HAP-1 (cell line): ENCODE measurements at places on chromosomes 5 and 9.

DNA sequence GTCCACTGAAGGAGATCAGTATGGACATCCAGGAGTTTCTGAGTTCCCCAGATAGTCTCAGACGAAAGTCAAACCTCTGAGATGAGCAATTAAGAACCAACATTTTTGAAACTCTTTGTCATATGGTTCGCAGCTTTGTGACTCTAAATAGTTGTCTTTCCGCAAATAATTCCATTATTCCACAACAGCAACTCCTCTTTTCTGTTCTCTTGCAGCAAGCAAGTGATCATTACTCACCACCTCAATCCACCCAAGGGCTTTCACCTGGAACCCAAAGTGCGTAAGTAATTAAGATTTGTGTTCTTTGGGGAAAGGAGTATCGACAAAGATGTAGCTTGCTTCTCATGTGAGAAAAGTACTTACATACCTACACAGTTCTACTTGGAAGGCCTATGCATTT, 15.6 kb downstream of the MTX3 start:
- DNase-seq: no peak

DNA sequence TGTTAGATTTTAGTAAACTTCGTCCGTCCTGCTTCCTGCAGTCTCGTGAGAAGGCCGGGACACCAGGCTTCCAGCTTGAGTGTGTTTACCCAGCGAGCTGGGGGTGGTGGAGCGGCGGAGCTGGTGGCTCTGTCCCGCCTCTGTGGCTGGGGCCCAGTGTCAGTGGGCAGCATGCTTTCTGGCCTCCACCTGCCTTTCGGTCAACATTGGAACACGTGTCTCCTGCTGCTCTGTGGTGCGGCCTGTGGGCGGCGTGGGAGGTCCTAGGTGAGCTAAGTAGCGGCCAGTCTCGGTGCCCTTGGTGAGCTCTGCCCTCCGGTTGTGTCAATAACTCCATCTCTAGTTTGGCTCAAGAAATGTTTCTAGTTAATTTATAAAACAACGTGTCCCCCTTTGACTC, 125.9 kb downstream of the GADD45G start:
- no peak for DNase-seq

DNA sequence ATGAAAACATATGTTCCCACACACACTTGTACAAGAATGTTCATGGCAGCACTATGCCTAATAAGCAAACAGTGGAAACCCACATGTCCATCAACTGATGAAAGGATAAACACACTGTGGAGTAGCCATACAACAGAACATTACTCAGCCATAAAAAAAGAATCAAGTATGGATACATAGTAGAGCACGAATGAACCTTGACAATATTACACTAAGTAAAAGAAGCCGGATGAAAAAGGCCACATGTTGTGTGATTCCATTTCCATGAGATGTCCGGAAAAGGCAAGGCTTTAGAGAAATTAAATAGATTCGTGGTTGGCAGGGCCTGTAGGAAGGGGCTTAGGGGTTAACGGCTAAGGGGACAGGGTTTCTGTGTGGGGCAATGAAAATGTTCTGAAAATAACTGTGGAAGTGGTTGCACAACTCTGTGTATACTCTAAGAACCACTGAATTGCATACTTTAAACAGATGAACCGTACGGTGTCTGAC, 51.4 kb downstream of the COL23A1 start:
- DNase-seq: no peak

DNA sequence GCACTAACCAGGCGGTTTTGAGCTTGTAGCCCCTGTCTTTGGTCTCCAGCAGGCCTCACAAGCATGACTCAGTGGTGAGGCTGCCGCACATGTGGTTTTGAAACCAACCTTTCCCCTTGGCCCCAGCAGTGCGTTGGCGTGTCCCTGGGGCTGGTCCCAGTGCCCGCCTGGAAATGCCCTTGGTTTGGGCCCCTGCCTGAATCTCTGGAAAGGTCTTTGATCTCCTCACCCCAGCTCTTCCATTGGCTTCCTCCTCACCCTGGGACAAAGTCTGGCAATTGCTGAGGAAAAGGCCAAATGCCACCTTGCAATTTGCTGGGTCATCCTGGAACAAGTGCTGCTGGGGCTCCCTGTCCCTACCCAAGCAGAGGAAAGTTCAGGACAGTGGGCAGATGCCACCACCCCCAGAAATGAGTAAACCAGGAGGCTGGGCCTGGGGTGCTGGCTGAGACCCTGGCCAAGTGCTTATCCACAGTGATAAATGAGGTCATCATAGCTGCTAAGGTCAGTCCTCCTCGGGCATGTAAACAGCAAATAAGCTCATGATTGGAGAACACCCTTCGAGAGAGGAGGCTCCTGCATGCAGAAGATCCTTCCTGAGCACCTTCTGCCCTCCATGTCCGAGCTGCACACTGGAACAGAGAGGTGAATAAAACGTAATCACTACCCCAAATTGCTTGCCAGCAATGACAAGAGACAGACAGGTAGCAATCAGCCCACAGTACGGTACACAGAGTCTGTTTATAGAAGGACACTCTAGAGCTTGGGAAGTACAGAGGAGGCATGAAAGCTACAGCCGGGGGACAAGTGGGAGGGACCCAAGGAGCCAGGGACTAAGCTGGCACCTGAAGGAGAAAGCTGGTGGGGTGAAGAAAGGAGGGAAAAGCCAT, 98.9 kb upstream of the CPEB4 start:
- DNase-seq: no peak

DNA sequence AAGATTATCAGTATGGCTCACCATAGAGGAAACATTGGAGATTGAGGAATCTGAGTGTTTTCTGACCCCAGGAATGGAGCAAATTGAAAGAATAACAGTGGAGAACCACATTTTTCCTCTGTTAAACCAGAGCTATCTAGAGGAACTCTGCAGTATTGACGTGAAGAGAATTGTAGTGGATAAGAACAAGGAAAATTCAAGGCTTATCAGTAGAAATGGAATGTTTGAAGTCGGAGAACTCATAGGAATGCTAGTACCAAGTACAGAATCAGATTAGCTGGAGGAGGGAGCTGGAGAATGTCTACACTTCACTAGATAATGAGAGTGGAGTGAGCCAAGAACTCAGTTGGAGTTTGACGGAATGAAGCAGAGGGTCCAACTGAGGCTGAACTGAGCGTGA, 50.3 kb downstream of the SNCAIP start:
- DNase-seq: no peak

DNA sequence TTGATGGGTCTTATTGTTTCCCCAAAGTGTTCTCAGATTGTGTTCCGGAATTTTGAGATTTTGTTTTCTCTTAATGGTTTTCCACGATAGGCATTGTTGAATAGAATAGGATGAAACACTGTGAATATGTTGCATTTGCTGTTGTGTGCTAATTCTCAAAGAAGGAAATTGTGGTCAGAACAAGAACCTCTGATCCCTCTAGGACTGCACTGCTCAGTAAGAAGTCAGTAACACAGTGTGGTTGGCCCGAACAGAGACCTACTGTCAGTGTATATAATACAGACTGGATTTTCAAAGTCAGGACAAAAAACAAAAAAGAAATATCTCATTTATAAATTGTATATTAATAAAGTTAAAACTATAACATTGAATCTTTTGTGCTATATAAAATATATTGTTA, 494.8 kb downstream of the MAT2B start:
- no peak for DNase-seq

GRCh38 chr5:90899014-90899604, 340.5 kb downstream of the ADGRV1 start:
- no peak for DNase-seq

- DNase-seq: no peak
These were observed 32.9 kb downstream of the DCAF12 start for GRCh38 chr9:34093578-34093977.

- DNase-seq: no peak
These were observed 97.6 kb downstream of the GNAQ start for GRCh38 chr9:77933976-77934375.
